Putamen (tissue), 1 donor: ENCODE measurements at places on chromosomes 3 and 15.

DNA sequence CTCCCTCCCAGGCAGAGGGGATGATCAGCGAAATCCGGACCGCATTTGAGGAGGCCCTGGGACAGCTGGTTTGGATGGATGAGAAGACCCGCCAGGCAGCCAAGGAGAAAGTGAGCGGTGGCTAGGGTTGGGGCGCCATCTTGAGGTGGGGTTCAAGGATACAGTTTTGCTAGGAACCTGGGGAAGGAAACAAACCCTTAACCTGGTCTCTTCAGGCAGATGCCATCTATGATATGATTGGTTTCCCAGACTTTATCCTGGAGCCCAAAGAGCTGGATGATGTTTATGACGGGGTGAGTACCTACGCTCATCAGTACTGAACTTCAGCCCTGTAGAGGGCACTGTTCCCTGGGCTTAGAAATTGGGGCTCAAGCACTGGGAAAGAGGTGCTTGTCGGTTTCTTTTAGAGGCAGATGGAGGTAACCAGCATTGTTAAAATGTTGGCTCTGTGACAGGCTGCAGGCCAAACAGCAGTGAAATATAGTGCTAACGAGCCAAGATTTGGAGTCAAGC lies 9.6 kb upstream of the PSMD2 start:
- DNase-seq = no peak

- no peak for DNase-seq
These were observed 5.5 kb upstream of the OR5K1 start for GRCh38 chr3:98457543-98457942.

DNA sequence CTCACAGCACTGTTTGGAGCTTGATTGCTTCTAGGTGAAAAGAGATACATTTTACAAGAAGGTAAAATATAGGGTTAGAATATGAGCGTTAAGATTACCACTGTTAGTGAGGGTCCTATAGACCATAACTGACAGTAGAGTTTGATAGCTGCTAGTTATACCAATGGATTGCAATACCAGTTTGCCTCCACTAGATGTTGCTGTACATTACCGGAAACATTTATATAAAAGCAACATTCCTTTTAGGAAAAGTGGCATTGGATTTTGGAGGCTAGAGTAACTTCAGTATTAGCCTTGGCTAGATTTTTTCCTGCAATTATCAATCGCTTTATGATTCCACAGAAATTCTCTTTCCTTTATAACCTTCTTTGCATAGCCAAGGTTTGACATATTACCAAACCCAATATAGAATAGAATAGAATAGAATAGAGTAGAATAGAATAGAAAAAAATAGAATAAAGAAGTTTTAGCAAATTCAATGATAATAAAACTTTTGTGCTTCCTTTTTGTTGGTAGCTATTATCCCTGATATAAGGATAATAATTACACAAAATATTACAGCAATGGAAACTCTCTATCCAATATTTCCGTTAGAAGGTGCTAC lies 1093.6 kb upstream of the ALCAM start:
- DNase-seq = peak; percentile 35

GRCh38 chr15:79140846-79141570 lies 50.4 kb upstream of the RASGRF1 start:
- DNase-seq = no peak

DNA sequence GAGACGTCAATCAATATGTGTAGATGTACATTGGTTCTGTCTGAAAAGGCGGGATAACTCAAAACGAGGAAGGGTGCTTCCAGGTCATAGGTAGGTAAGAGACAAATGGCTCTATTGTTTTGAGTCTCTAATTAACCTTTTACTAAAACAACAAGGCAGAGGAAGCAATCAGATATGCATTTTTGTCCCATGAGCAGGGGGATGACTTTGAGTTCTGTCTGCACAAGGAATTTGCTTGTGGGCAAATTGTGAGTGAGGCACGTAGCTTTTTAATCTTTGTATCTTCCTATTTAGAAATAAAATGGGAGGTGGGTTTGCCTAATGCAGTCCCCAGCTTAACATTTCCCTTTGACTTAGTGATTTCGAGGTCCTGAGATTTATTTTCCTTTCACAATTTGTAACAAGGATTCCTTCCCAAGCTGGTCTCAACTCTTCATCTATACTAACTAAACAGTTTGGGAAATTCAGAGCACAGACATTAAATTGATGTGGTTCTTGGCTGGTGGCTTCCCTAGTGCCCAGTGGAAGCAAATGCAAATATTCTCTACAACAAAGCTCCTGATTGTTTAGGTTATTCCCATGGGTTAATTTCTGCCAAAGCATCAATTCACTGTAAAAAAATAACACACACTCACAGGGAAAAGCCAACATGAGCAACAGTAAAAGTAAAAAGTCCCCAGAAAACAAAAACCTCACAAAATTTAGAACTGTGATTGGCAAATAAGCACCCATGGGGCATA lies 738.8 kb upstream of the SGO1 start:
- no peak for DNase-seq

DNA sequence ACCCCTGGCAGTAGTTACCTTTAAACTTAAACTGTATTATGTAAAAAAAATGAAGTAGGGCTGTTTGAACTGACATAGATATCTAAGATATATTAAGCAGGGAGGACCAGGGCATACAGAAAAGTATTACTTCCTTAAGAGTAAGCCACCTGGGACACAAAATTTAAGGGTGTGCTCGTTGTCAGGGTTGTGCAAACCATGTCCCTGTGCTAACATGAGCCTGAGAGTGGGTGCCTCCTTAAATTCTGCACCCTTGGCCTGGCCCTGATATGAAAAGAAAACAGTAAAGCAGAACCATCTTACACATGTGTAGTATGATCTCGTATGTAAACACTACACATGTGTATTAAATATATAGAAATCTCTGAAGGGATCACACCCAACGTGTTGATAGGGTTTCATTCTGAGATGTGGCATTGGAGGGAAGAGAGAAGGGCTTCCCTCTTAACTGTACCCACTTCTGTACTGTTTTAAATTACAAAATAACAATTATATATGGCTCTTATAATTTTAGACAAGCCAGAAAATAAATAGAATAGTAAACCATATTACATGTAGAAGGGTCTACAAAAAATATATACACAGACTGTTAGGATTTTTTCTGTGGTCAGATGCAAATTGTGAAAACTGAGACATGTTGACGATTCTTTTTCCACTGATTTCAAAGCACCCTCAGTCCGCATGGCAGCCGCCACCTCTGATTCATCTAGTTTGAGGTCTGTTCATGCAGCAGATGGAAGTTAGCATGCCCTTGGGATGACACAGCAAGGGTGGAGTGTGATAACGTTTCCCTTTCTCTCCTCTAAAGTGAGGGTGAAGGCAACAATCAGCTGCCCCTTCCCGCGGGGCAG lies 400.8 kb upstream of the PROK2 start:
- DNase-seq = no peak

DNA sequence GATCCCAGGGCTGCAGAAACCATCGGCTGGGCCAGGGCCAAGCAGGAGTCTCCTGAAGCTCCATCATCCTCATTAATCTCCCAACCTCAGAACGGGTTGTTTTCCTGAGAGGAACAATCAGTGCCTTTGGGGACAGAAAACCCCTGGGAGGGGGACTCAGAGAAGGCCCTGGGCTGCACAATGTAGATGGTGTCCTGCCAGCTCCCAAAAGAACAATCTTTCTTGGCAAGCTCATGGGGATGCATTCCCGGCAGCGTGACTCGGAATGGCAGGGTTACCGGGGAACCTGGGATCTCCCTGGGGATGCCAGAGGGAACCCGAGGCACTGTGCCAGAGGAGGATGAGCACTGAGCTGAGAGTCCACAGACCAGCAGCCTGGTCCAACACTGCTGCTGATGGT lies 72.1 kb upstream of the ATP2B2 start:
- no peak for DNase-seq

DNA sequence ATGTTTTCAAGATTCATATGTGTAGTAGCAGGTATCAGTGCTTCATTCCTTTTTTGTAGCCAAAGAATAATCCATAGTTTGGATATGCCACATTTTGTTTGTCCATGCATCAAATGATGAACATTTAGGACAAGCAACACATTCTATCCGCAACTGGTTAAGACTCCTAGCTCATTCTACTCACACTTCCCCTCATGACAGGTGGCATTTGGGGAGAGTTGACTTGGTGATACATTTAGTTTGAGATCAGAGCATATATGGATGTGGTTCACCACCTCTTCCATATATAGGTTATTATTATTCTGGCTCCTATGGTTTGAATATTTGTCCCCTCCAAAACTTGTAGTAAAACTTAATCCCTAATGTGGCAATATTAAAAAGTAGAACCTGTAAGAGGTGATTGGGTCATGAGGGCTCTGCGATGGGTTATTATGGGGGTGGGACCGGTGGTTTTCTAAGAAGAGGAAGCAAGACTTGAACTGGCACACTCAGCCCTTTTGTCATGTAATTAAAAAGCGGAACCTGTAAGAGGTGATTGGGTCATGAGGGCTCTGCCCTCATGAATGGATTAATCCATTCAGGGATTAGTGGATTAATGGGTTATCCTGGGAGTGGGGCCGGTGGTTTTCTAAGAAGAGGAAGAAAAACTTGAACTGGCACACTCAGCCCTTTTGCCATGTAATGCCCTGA lies 75.3 kb upstream of the HRH1 start:
- no peak for DNase-seq
